ENCODE measurements at places on chromosomes 6 and 20.
A peak's percentile ranks its signal among the peaks of the same experiment; 100 is the strongest.

GRCh38 chr6:47221565-47221964 lies 88.1 kb downstream of the TNFRSF21 start:
- DNase-seq, result no peak

- no peak for DNase-seq
Observed at GRCh38 chr6:149950423-149950822, 8.6 kb downstream of the ULBP2 start.

- DNase-seq, result no peak
Observed at GRCh38 chr20:60000271-60001042, 42.2 kb downstream of the CDH26 start.

GRCh38 chr20:47396762-47397476 lies 40.4 kb upstream of the ZMYND8 start:
- no peak for DNase-seq

DNA sequence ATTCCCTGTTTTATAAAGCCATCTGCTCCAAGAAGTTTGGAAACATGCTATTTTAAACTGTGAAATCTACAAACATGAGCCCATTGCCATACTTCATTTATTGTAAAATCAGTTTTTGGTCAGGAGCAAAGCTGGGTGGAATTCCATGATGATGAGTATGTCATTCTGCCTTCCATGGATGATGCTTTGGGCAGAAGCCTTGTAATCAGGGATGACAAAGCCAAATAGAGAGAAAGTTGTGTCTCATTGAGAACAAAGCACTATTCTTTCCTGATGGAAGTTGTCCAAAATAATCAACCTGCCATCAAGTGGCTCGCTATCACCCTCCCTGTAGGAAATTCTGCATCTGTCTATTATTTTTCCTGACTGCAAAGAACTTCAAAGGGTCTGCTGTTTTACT lies 313.0 kb upstream of the DEFB112 start:
- no peak for DNase-seq

GRCh38 chr20:38245753-38246152 lies 14.8 kb downstream of the KIAA1755 start:
- DNase-seq, result peak; percentile 91
